Stimulated activated CD4-positive, alpha-beta T cell treated with anti-CD3 and anti-CD28 coated beads, TNF-alpha, amount 100 ng/mL, for 4 hours (primary cell): ENCODE measurements at places on chromosomes 16 and 17.

DNA sequence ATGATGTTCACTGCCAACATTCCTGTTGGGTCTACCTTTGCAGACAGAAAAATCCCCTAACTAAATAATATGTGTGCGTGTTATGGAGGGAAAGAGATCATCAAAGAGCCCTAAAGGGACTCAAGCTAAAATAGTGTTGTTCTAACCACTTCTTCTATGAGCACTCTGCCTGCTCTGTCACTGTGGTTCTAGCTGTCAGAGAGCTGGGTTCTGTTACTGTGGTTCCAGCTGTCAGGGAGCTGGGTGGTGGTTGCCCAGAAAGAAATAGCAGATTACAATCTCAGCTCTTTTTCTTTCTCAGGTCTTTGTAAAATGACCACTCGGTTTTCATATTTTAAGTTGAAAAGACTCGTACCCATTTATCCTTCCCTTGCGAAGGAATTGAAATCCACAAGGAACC, 176.3 kb downstream of the HS3ST3A1 start:
- no peak for DNase-seq

DNA sequence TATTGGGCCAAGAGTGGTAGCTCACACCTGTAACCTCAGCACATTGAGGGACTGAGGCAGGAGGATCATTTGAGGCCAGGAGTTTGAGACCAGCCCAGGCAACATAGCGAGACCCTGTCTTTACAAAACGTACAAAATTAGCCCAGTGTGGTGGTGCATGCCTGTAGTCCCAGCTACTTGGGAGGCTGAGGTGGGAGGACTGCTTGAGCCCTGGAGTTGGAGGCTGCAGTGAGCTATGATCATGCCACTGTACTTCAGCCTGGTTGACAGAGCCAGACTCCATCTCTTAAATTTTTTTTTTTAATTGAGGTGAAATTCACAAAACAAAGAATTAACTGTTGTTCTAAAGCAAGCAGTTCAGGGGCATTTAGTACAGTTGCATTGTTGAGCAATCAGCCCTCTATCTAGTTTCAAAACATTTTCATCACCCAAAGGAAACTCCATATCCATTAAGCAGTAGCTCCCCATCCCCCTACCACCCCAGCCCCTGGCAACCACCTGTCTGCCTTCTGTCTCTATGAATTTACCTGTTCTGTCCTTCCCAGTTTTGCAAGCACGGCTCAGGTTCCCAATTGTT, 15.6 kb downstream of the SNX29 start:
- DNase-seq: no peak

DNA sequence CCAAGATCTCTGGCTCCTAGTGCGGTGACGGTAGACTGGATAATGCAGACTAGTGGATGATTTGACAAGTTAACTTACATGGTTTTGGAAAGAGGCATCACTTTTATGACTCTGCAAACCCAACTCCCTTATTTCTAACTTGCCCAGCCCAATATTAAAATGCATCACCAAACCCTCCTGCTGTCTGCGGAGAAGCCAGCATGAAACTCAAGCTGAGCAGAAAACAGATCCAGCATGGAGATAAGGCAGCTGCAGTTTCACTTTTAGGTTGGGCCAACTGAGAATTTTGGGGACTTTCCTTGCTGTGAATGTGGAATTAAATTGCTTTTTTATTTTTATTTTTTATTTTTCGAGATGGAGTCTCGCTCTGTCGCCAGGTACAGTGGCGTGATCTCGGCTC, 27.8 kb downstream of the CDH1 start:
- DNase-seq: no peak

DNA sequence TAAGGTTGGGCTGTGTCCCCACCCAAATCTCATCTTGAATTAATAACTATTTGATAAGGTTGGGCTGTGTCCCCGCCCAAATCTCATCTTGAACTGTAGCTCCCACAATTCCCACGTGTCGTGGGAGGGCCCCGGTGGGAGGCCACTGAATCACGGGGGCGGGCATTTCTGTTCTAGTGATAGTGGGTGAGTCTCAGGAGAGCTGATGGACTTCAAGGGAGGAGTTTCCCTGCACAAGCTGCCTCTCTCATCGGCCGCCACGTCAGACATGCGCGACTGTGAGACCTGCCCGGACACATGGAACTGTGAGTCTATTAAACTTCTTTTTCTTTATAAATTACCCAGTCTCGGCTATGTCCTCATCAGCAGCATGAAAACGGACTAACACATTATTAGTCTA, 44.9 kb upstream of the METRNL start:
- no peak for DNase-seq

DNA sequence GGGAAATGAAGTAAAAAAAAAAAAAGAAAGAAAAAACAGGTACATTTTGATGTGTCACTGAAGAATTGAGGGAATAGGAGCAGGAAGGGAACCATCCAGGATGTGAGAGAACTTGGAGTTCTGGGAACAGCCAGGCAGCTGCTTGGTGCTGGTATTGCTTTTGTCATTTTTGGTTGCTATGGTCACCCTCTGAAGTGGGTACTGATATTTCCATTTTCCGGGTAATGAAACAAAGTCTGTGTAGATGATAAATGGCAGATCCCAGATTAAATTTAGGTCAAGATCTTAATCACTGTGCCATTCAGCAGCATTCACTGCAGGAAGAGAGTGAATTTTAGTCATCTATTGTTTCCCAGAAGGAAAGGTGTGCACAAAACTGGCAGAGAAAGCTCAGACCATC, 93.6 kb downstream of the ABCA8 start:
- no peak for DNase-seq

DNA sequence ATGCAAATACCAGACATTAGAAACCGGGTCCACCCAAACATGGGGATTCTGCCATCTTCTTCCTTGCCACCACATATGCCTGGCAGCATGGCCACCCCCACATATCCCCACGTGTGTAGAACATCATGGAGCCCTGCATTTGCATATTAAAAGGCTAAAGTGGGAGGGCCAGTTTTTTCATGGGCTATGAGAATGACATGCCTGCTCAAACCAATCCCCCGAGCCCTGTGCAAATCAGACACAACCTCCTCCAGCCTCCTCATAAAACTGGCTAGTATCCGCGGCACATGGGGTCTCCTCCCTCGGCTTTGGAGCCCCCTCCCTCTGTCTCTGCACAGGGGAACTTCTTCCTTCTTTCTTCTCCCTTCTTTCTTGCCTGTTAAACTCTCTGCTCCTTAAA, 174.9 kb upstream of the WSCD1 start:
- no peak for DNase-seq

GRCh38 chr17:62718429-62718828, 89.7 kb downstream of the MARCHF10 start:
- DNase-seq: no peak

DNA sequence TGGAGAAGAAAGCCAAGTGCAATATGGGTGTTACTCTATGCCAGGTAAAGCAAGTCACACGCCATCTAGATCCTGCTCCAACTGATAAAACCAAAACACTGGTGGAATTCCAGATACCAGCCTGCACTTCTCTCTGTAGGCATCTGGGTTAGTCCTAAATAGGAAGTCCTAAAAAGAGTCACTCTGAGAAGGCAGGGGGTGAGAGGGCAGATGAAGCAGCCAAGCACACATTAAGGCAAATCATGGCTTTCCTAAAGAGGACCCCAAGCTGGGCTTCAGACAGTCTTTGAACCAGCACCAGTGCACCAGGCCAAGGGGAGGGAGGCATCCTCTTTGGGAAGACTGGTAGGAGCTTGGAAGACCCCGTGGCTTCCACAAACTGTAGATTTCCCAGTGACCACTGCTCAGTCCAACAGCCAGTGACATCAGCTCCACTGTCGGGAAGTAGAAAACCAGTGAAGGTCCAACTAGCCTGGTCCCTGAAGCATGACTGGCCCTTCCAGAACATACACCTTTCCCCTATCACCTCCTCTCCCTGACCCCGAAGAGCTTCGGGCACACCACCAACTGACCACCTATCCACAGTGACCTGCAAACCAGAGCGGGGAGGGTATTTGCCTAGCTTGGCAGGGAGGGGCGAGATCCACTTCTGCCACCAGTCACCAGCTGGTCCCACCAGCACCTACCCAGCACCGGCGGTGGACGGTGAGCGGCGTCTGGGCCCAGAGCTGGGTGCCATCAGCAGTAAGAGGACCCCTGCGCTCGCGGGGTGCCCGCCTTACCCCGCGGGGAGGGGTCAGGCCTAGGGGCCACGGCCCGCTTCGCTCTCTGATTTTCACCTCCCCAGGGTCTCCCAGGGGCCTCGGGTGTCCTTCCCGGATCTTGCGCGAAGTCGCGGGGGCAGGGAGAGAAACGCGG, 1.0 kb downstream of the LITAF start:
- no peak for DNase-seq

- no peak for DNase-seq
Measured at GRCh38 chr16:57593021-57593420, 35.4 kb upstream of the ADGRG1 start.

DNA sequence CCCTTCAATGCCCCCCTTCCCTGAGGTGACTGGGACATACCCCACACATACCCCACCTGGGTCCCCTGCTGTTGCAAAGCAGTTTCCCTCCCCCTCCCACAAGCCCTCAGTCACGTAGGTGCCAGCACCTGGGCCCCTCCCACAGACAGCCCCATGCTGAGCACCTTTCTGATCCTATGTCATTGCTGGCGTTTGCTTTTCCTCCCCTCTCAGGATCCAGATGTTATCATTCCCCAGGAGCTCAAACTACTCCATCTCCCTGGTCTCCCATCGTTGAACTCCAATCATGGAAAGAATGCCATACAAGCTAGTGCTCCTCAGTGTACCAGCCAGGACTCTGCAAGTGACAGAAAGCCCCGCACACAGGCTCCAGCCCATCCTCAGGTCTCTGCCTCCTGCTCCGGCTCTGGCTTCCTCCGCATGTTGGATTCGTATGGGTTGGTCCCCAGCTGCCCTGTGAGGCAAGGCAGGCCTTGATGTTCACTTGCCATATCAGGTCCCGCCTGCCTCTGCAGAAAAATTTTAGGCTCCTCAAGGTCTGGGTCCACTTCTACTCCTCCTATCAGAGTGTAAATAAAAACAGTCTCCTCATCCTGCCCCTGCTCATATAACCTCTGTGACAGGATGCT, 31.4 kb upstream of the MED9 start:
- no peak for DNase-seq

GRCh38 chr16:47258874-47259461, 115.2 kb upstream of the NETO2 start:
- no peak for DNase-seq

DNA sequence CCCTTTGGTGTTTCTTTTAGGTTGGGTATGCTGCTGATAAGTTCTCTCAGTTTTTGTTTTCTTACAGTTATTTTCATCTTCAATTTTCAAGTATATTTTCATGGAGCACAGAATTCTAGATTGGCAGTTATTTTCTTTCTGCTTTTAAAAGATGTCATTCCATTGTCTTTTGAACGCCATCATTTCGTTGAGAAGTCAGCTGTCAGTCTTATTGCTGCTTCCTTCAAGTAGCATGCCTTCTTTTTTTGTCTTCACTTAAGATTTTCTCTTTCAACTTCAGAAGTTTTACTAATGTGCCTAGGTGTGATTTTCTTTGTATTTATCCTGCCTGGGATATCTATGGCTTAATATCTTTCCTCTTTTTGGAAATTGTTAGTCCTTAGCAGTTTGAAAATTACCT, 262.2 kb upstream of the PMFBP1 start:
- no peak for DNase-seq

DNA sequence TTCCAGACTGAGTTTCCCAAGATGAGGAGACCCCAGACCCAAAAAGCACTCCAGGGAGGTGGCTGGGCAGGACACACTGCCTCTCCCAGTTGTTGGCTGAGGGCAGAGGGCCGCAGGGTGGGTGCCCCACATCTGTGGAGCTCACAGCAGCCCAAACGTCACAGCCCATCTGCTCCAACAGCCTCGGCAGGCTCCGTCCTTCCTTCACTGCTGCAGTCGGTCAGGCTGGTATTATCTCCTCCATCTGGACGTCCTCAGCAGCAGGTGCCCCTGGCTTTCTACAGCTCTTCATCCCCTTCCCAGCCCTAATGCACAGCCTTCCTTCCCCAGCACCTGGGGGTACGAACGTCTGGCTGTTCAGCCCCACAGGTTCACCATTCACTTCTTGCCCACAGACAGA, 55.2 kb downstream of the PRMT7 start:
- DNase-seq: no peak

- DNase-seq: no peak
Measured at GRCh38 chr17:50289991-50290702, 15.9 kb downstream of the TMEM92 start.

GRCh38 chr17:69375229-69375628, 39.3 kb upstream of the MAP2K6 start:
- DNase-seq: no peak

GRCh38 chr16:84465154-84465553, 39.3 kb downstream of the MEAK7 start:
- DNase-seq: no peak

GRCh38 chr16:58105631-58106030, 23.6 kb downstream of the CFAP20 start:
- DNase-seq: no peak

GRCh38 chr16:73848993-73849392, 447.6 kb upstream of the PSMD7 start:
- no peak for DNase-seq

DNA sequence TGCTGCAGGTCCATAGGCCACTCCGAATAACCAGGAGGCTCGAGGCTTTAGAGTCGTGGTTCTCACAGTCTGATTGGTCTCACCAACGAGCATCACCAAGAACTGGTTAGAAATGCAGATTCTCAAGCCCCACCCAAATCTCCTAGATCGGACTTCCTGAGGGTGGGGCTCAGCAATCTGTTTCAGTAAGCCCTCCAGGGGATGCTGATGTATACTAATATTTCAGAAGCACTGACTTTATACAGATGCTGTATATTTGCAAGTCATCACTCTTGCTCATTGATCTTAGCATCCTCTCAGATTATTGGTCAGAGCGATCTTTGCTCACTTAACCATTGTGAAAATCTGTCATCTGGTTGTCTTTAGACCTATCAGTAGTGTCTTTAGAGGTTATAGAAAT, 4.4 kb upstream of the VAC14 start:
- DNase-seq: no peak

DNA sequence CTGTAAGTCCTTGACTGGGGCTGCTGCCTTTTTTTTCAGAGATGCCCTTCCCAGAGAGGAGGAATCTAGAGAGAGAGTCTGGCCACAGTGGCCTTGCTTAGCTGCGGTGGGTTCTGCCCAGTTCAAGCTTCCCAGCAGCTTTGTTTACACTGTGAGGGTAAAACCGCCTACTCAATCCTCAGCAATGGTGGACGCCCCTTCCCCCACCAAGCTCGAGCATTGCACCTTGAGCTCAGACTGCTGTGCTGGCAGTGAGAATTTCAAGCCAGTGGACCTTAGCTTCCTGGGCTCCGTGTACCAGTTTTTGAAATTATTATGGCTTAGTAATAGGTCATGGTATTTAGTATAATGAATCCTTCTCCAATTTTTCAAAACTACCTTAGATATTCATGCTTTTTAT, 395.4 kb downstream of the NPIPA7 start:
- DNase-seq: no peak

- DNase-seq: no peak
Measured at GRCh38 chr17:9138161-9138717, 116.9 kb downstream of the NTN1 start.
